Fibroblast of mammary gland (primary cell): ENCODE measurements at places on chromosomes 3 and 15.

DNA sequence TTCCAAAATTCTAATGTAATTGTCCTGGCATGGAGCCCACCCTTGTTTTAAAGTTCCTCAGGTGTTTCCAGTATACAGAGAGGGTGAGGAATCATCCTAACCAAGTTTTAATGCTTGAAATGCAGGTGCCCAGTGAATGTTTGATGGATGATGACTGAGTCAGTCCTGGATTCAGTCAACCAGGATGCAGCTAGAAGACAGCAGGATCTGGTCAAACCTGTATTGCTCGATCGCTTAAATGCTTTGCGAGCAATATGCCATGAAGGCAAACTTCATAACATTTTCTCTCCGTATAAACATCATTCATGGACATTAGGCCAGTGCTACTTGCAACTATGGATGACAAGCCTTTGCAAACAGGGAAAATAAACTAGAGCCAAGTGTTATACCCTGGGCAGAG, 591.2 kb downstream of the RSL24D1 start:
- no peak for DNase-seq

DNA sequence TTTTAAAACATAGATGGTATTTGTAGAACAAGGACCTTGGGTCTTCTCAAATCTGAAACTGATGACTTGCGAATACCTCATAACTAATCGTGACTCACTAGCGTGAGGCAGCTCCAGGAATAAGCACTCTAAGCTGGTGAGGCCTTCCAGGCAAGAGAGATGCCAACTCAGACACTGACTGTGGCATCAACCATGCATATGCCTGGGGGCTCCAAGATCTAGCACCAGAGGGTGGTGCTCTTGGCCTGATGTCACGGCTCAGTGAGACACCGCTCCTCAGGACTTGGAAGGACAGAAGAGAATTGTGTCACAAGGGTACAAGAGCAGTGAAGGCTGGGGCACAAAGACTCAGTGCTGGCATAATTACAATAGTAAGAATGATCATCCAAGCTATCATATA, 125.0 kb upstream of the TRIM42 start:
- peak; percentile 23 for DNase-seq

DNA sequence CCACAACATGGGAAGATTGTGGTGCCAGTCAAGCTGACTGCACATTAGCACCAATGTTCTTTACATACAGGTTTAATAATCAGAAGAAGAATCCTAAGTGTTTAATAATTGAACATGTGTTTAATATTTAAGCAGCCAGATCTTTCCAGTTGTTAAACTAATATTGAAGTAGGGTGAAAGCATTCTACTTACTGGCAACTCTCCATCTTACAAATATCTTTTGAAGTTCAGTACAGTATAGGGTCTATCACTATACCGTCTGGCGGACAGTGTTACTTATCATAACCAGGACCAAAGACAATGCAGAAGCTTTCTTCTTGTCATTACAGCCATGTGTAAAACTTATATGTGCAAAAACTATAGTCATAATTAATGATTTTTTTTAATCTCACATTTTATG, 376.4 kb downstream of the CNTN6 start:
- DNase-seq, result no peak

GRCh38 chr3:65005486-65005885, 317.7 kb upstream of the ADAMTS9 start:
- peak; percentile 40 for DNase-seq

DNA sequence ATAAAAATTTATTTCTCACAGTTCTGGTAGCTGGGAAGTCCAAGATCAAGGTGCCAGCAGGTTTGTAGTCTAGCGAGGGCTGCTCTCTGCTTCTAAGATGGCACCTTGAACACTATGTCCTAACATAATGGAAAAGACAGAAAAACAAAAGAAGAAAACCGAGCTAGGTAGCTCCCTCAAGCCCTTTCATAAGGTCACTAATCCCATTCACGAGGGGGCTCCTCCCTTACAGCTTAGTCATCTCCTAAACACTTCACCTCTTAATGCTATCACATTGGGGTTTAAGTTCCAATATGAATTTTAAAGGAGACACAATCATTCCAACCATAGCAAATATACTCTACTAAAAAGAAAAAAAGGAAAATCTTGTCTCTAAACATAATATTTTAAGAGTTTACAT, 23.6 kb downstream of the GOLGA6D start:
- no peak for DNase-seq

GRCh38 chr3:183252118-183252782, 803 bp upstream of the B3GNT5 start:
- DNase-seq, result peak; percentile 42
